ENCODE measurements at places on chromosomes 7 and 10.

GRCh38 chr10:79224263-79224949, 122.9 kb upstream of the PPIF start:
- no peak for DNase-seq

DNA sequence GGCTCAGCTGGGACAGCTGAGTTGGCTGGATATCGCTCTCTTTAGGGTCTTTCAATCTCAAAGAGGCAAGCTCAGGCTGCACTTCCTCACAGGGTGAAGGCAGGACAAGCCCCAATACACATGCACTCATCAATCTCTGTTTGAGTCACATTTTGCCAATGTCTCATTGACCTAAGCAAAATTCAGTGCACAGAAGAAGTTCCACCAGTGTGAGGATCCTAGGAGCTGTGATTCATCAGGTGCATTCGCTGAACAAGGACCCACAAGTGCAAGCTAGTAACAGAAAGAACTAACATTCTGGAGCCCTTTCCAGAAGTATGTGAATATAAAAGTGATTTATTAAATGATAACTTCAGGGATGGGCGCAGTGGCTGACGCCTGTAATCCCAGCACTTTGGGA, 477.2 kb downstream of the GPAM start:
- DNase-seq: no peak

DNA sequence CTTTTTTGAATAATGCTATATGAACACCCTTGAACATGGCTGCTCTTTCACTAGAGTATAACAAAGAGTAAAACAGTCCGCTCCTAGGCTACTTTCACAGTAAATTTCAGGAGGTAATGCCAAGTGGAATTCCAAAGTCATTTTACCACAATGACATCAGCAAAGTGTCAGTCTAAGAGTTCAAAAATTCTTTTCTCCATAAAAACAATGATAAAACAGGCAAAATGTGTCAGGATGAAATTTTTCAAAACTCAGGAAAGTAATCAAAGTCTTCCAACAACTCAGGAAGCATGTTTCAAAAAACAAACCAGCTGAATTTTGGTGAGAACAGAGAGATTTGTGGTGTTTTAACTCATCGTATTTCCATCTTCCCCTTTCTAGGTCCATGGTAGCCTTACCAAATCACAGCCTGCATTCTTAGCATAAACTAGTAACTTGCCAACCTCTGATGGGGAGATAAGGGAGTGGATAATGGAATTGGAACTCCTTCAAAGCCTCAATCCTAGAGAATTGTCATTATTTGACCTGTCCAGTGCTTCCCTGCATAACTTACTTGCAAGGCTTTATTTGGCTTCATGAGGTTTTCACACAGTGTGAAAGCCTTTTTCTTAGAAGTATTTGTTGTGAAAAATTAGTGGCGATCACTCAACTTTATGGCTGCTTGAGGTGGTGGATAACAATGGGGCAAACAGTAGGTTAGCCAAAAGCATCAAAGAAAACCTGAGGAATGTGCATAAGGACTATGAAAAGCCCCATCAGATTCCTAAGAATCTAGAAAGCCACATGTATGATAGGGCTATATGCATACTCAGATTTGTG, 302.7 kb downstream of the HDAC9 start:
- DNase-seq: no peak

- no peak for DNase-seq
Measured at GRCh38 chr7:107530751-107531150, 33.0 kb downstream of the COG5 start.

DNA sequence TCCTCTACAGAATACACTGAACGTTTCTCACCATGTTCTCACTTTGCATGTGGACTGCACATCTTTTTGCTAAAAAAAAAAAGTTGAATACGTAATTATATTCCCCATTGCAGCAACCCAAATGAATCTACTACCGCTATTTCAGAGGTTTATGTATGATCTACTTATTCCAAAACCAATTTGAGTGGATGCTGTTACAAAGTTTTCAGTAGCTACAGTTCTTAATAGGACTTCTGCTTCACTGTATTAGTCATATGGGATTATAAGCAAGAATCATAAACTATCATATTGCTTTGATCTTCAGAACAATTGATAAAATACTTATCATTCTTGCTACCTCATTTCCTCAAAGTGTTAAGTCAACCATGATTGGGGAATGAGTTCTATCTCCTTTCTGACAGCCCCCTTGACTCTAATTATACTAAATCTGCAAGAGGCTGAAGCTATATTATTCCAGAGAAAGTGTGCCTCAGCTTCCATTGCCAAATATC, 257.0 kb downstream of the PARD3 start:
- DNase-seq: no peak

- no peak for DNase-seq
Measured at GRCh38 chr10:80204677-80205476, 460 bp downstream of the ANXA11 start.

DNA sequence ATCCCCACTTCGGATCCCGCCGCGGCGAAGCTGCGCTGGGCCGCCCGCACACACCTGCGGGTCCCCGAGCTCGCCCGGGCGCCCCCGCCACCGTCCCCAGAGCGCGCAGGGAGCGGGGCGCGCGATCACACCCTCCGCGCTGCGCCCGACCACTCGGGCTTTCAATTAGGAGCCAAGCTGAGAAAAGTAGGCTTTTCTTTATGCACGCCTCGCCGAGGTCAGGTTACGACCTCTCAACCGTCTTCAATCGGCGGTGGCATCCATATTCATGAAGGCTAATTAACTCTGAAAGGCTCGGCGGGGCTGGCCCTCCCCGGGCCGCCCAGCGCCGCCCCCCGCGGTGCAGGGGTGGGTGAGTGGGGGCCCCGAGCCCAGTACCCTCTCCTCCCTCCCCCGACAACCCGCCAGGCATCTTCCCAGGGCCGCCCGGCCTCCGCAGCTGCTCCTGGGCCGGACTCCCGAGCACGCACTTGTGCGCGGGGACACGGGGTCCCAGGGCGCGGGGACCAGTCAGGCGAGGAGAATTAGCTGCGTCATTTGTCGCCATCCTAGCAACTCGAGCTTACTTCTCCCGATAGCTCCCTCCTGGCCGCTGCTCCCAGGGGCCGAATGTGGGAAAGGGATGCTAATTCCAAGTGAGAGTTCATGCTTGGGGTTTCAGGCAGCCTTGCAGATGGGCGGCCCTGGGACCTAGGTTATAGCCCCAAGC, 155.5 kb upstream of the LYZL2 start:
- DNase-seq: peak; percentile 89

- DNase-seq: no peak
Measured at GRCh38 chr7:25944777-25945515, 207.1 kb upstream of the NFE2L3 start.

GRCh38 chr7:129643550-129644170, 32.1 kb downstream of the NRF1 start:
- DNase-seq: no peak

All from osteocyte (in vitro differentiated cells).